ENCODE measurements at places on chromosomes 4 and X. TPM values are rescaled to one million over a fixed set of nuclear protein-coding genes. Genes with fewer than 3 reads are reported as not detected.
A peak's percentile ranks its signal among the peaks of the same experiment; 100 is the strongest.

DNA sequence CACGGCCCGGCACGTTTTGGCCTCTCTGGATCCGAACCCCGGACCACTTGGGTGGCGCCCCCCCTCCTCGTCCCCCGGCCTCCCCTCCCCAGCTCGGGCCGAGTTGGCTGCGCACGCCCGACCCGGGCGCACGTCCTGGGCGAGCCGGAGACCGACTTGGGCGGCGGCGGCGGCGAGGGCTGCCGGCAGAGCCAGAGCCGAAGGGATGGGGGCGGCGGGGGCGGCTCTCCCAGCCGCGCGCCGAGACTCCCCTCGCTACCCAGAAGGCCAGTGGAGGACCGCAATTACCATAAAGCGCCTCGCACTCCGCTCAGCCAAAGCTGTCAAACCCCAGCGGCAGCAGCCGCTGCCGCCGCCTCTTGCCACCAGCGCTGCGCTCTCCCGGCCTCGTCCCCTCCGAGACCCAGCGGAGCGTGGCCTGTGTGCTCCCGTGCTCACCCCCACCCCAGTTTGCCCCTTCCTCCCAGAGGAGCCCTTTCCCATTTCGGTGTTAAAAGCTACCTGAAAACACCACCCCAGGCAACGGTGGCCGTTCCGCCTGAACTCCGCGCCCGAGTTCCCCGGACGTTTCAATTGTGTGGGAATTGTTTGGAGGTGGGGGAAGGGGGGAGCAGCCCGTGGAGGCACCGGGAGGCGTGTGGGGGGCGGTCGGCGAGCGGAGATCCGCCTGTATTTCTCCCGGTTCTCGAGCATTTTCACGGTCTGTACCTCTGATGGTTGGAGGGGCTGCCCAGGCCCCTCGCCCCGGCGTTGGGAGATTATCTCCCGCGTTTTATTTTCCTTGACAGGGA, 701 bp upstream of the BCOR start:
- H3K4me1 ChIP-seq: peaks cover 34% of the 10 kb centered on the region
- peak overlapping the region; percentile 82 for H3K4me3 ChIP-seq
- DNase-seq: peak; percentile 59
- peak overlapping the region; percentile 20 for H3K27ac ChIP-seq
- H3K36me3 ChIP-seq: 0 out of 2 replicates have a peak, but pooled peaks cover 2% of the 10 kb centered on the region

GRCh38 chr4:79899481-79899880, 173.5 kb downstream of the ANTXR2 start:
- H3K36me3 ChIP-seq: peaks cover 4% of the 10 kb centered on the region
- no peak overlapping the region for H3K27ac ChIP-seq
- no peak overlapping the region for H3K4me3 ChIP-seq

GRCh38 chr4:94650690-94651089, 107.1 kb upstream of the BMPR1B start:
- H3K27me3 ChIP-seq: no peaks in the 10 kb centered on the region
- peaks cover 51% of the 10 kb centered on the region for H3K36me3 ChIP-seq
- no peak overlapping the region for H3K4me3 ChIP-seq
- H3K27ac ChIP-seq: no peak overlapping the region
- 0 out of 2 replicates have a peak, but pooled peaks cover 18% of the 10 kb centered on the region for H3K4me1 ChIP-seq
- DNase-seq: no peak

- no peaks in the 10 kb centered on the region for H3K36me3 ChIP-seq
- peaks cover 37% of the 10 kb centered on the region for H3K4me1 ChIP-seq
- no peak for DNase-seq
- H3K27me3 ChIP-seq: no peaks in the 10 kb centered on the region
- no peak overlapping the region for H3K4me3 ChIP-seq
- no peak overlapping the region for H3K27ac ChIP-seq
Measured at GRCh38 chrX:10986616-10987015, 124.5 kb upstream of the HCCS start.

DNA sequence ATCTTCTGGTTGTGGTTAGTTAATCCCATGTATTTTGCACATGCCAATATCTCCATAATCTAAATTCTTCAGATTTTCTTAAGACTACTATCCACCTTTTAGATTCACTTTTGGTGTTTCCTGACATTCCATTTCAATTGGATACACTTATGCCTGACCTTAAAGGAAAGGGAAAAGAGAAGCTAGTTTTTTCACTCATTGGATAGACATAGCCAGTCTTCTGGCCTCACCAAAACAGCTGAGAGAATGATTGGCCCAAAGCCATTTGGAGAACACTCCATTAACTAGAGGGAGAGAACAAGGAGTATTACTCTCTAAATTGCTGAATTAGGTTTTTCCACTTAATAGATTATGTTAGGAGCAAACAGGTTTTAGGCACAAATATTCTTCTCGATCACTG, 4.0 kb downstream of the PRPS1 start:
- no peaks in the 10 kb centered on the region for H3K36me3 ChIP-seq
- peaks cover 11% of the 10 kb centered on the region for H3K4me1 ChIP-seq
- DNase-seq: no peak
- no peak overlapping the region for H3K27ac ChIP-seq
- H3K4me3 ChIP-seq: no peak overlapping the region
- no peaks in the 10 kb centered on the region for H3K27me3 ChIP-seq

MAOB gene
- not detected for total RNA-seq

CT47B1 gene
- total RNA-seq: not detected

ADAMTS3 gene
- total RNA-seq: 0.81 TPM

MAMLD1 gene
- total RNA-seq: 3.7 TPM

ARR3 gene
- not detected for total RNA-seq

GABRG1 gene
- total RNA-seq: not detected

TGIF2LX gene
- not detected for total RNA-seq

Data from SJSA1 (cell line).